GM13976 (cell line): ENCODE measurements at places on chromosomes 7 and 10.

DNA sequence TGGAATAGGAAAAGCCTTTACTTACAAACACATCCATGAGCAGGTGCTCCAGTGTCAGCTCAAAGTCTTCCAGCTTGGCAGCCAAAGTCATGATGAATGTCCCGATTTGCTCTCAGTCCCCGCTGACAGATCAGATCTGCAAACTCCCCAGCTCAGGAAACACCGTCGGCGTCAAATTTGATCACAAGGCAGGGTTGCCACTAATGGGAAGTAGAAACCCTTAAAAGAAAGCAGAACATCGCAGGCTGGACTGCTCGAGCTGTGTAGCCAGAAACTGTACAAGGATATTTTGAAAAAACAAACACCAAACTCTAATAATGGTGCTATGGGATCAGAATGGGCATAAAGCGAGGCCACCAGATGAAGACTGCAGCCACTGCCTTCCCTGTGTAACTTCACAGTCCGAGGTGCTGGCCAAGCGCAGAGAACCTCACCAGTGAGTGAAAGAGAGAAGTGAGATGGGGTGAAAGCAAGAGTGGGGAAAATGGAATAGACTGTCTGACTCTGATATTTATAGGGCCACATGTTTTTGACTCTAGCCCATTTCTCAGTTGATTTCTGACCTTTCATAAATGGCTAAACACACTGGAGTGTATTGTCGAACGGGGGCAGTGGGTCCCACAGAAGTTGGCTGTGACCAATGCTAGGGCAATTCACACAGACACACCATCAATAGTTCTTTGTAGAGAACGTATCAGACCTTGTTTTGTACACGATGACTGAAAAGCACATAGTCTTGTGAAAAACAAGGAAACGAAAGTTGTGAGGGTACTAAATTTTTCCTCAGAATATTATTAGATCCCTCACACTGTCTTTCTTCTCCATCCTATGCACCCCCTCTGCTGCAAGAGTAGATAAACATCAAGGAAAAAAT, 306.2 kb downstream of the FRMD4A start:
- DNase-seq, result no peak

GRCh38 chr10:120327675-120328074, 129.4 kb upstream of the PLPP4 start:
- no peak for DNase-seq

- no peak for DNase-seq
Observed at GRCh38 chr7:80063834-80064233, 70.8 kb upstream of the GNAI1 start.

GRCh38 chr7:154415709-154416399, 363.7 kb downstream of the DPP6 start:
- no peak for DNase-seq

DNA sequence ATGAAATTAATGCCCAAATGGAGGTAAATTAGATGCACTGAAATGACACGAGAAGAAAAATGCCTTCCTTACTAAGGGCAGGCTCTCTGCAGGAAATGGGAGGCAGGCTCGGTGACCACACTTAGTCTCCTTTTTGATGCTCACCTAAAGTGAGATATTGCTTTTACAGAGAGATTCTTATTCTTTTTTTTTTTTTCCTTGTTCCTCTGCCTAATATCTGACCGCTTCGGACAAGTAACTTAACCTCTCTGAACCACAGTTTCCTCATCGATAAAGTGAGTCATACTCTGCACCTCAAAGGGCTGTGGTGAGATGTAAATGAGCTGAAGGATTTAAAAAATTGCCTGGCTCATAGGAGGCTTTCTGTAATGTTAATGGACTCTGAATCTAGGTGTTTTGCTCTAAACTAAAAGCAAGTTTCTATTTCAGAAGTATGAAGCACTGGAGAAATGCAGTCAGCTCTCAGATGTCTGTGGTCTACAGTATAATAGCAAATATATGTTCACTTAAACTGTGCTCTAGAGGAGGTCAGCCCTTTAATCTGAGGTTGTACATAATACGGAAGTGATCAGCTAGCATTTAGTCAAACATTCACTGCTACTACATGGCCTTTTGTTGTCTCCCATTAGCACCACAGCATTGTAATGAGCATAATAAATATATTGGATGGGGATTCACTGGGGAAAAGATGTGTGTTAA, 23.2 kb downstream of the NKX2-3 start:
- no peak for DNase-seq

DNA sequence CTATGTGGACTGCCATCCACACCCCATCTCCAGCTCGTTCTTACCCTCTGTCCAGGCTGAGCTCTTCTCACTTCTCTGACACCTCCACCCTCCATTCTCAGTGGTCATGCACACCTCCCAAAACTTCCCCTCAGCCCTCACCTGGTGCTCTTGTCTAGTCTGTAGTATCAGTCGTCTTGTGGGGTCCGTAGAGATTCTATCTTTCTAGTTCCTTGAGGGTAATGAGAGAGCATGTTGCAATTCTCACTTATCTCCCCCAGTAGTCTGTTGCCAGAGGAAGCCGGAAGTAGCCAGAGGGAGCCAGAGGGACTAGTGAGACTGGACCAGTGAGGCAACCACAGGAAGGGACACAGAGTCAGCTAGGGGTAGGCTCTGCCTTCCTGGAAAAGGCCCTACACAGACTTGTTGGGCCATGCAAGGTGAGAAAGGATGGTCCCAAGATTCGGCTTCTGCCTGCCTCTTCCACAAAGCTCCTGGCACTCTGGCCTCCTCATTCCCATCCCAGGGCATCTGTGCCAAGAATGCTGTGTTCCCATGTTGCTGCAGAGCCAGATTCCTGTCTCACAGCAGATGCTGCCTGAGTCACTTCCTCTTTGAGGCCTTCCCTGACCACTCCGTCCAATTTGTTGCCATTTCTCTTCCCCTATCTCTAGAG, 50.6 kb upstream of the DUSP5 start:
- DNase-seq, result no peak

- no peak for DNase-seq
Observed at GRCh38 chr10:44882166-44882720, 28.9 kb upstream of the TMEM72 start.

DNA sequence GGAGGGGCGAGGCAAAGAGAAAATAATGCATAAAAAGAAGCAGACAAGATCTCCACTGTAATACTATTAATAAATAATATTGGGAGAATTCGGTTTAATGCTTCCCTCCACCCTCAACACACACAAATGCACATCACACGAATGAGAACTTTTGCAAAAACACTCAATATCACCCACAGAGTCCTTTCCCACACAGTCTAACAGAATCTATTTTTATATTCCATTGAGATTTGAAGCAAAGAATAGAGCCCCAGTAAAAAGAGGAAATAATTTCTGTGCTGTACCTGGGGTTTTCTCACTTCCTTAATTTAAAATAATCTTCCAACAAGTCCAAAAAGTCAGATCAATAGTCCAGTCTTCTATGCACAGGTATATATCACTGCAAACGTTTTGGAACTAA, 17.0 kb downstream of the PIK3AP1 start:
- DNase-seq, result no peak

GRCh38 chr7:40311307-40311706, 176.5 kb downstream of the SUGCT start:
- DNase-seq, result peak; percentile 37

DNA sequence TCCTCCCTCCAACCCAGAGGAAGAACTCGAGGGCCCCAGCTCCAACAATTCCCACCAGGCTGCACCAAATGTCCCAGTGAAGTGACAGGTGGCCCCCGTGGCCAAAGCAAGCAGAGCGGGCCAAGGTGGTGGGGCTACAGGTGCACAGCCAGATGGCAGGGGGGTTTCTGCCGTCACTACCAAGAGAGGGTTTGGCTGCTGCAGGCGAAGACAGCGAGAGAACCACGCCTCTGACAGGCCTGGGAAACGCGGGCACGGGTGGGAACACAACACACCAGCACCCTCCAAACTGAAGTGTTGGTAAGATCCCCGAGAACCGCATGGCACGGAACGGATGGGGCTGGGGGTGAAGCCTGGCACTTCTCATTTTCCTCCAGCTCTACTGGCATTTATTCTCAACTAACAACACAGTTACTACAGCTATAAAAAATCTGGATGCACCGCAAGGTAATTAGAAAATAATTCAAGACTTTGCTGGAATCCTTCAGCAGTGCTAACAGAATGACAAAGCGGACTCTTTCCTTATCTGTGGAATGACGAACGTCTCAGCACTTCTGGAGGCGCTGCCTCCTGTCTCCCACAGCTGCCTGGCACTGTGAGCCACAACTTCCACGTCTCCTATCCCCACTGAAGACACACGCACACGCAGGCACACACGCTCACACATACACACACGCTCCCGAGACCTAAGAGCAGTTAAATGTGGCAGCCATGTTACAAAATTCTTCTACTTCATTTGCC, 167.9 kb downstream of the TCERG1L start:
- DNase-seq, result no peak

- peak; percentile 5 for DNase-seq
Observed at GRCh38 chr7:1679966-1680730, 10.1 kb downstream of the ELFN1 start.
